Jurkat, Clone E6-1 (cell line): ENCODE measurements at places on chromosomes 5 and 9.

- DNase-seq: no peak
Observed at GRCh38 chr9:133760713-133761290, 22.6 kb upstream of the SARDH start.

GRCh38 chr5:137575847-137576246, 76.7 kb upstream of the SPOCK1 start:
- DNase-seq: no peak

GRCh38 chr5:108801776-108802175, 54.1 kb downstream of the FER start:
- no peak for DNase-seq

DNA sequence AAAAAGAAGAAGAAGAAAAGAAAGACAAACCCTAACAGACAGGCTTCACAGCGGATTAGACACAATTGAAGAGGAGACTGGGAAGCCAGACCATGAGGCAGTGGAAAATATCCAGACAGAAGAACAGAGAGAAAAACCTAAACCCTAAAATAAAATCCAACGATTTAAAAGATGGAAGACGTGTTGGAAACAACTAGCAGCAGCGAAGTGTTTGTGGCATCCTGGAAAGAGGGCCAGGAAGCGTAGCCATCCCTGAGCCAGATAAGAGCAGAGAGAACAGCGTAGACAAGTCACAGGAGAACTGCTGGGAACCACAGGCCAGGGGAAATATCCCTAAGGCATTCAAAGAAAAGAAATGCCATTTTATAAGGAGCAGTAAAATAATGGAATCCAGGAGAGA, 39.7 kb upstream of the NKD2 start:
- no peak for DNase-seq

DNA sequence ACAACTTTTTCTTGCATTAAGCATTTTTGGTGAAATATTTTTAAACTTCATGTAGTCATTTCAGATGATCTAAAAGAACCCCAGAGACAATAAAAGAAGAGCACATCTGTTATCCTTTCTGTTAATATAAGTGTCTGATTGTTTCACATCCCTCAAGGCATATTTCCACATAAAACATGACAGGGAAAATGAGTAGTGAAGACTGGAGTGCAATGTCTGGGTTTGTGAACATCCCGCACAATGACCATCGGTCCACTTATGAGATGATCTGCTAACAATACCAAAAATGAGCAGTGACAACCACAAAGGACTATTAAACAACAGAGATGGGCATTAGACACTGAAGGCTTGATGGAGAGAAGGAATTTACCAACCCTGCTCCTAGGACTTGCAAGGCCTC, 209.1 kb downstream of the NR2F1-AS1 start:
- DNase-seq: no peak
